ENCODE measurements at places on chromosomes 16 and 17. TPM values are rescaled to one million over a fixed set of nuclear protein-coding genes. Genes with fewer than 3 reads are reported as not detected.

- DNase-seq = no peak
Measured at GRCh38 chr17:16933317-16934132, 38.4 kb downstream of the TNFRSF13B start.

SLC16A5 gene
- total RNA-seq = 5.6 TPM

DNA sequence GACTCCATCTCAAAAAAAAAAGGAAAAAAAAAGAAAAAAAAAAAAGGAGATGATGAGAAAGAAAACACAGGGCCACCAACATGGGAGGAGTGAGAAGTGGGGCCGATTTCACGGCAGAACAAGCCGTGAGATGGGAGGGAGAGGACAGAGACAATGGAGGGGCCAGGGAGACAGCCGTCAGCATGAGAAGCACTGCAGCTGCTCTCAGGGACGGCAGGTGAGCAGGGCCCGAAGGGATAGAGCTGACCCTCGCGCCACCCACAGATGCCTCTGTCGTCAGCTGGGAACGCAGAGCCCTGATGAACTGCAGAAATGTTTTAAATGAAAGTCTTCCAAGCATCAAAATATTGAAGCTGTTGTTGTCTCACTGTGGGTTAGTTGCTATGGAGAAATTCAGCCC, 20.3 kb downstream of the PITPNM3 start:
- DNase-seq = no peak

- DNase-seq = peak; percentile 38
Measured at GRCh38 chr16:68190736-68191510, 45.0 kb downstream of the ESRP2 start.

DNA sequence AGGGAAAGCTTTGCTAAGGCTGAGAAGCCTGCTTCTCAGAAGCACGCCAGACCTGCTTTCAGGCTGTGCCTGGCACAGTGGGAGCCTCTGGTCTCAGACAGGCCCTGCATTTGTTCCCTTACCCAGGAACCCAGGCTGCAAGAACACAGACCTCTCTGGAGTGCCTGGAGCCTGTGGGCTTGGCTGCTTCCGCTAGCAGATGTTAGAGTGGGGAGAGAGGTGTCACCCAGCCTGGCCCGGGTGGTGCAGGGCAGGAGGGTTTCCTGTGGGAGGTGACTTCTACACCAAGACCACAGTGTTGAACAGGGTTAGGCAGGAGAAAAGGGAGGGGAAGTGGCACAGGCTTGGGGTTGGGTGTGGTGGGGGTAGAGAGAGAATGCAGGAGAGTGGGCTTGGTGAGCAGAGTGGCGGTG, 35.8 kb upstream of the ADGRG1 start:
- no peak for DNase-seq

DNA sequence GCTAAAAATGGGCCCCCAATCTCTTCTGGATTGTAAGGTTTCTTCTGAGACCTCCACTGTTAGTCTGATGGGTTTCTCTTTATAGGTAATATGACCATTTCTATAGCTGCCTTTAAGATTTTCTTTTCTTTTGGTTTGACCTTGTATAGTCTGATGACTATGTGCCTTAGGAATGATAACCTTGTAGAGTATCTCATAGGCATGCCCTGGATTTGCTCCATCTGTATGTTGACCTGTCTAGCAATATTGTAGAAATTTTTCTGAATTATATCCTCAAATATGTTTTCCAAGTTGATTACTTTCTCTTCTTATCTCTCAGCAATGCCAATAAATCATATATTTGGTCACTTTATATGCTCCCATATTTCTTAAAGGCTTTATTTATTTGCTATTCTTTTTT, 1403.8 kb upstream of the GOT2 start:
- DNase-seq = no peak

GRCh38 chr16:68481636-68482035, 33.3 kb upstream of the SMPD3 start:
- no peak for DNase-seq

MT1H gene
- total RNA-seq = not detected

DNA sequence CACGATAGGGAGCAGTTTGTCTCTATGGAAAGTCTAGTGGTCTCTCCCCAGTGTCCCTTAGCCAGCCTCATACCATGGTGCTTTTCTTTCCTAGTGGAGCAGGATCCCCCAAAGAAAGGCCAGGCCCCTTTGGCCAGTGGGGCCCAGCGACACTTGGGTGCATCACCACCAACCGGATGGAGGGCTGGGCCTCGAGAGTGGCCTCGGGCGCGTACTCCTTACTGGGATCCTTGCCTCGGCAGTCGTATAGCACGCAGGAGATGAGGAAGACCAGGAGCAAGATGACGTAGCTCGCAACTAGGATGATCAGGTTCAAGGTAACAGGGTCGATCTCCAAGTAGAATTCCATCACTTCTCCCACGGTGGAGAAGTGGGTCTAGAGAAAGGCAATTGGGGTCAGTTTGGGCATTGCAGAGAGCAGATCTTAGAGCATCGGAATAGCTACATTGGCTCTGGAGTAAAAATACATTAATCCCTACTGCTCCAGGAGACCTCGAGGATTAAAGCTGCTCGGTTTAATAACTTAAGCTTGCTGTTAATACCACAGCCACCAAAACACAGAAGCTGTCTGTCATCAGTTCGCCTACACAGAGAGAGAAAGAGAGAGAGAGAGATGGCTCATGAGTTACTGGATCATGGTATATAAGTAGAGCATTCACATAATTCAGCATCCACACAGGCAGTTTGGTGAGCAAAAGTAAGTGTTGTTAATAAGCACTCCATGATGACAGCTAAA, at the start of gene SMIM36:
TSS of gene SMIM36 (minus strand) at position 467 of the 736 bp plus-strand sequence.
- DNase-seq = no peak

GSDMA gene
- total RNA-seq = under 0.01 TPM

- no peak for DNase-seq
Measured at GRCh38 chr17:19382531-19383444, 4.2 kb downstream of the MFAP4 start.

DNA sequence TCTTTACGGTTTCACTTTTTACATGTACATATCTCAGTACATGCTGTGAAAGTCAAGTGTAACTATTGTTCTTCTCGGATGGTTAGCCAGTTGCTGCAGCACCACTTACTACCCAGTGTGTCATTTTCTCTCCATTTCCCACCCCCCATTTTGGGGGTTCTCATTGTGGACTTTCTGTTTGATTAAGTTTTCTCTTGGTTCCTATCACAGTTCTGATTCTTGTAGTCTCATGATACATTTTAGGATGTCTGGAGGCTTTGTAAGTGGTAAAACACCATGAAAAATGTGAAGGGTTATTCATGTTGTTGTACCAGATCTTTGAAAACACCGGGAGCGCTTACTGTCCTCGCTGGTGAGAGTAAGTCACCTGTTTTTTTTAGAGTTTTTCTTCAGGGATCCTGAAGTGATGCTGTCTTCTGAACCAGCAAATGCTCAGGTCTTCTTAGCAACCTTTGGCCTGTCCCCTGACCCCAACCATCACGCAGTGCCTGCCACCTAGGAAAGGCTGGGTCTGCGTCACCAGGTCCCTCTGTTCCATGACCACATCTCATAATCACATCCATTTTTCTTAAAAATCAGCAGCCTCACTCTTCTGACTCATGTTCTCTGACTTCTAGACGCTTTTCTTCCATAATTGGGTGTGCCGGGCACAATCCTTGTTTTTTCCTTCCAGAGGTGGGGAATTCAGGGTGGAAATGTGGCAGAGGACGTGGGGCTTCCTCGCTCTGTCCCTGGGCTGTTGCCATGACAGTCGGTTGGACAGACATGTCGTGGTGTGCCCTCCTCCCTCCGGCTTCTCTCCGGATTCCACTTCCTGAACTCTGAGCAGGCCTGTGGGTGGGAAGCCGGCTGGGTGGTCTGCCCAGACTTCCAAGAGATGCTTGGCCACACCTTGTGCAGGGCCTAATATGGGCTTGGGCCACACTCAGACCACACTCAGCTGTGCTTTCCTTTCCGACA, 102.6 kb downstream of the NTN1 start:
- no peak for DNase-seq

CCL2 gene
- total RNA-seq = 99.3 TPM

GRCh38 chr17:82569621-82570020, 50.1 kb downstream of the FOXK2 start:
- DNase-seq = no peak

CD7 gene
- not detected for total RNA-seq

- DNase-seq = peak; percentile 34
Measured at GRCh38 chr17:75539967-75540729, 14.7 kb downstream of the LLGL2 start.

DNA sequence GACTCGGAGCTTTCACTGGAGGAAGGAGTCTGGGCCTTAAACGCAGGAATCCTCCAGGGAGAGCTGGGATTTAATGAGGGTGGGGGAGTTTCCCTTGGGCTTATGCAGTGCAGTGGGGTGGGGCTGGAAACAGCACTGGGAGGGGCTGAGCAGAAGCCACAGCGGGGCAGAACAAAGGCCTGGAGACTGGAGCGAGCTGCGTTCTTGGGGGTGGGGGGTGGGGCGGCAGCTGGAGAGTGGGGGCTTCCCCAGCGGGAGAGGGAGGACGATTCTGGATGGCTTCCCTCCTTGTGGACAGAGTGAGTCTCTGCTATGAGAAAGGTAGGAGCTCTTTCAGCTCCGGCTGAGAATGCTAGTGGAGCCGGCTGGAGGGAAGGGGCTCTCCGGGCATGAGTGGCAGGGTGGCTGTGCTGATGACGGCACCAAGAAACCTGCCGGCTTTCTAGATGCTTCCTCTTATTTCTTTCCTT, 406.0 kb downstream of the SEC14L1 start:
- DNase-seq = peak; percentile 17

- no peak for DNase-seq
Measured at GRCh38 chr16:57846078-57846697, 43.9 kb upstream of the KIFC3 start.

DNA sequence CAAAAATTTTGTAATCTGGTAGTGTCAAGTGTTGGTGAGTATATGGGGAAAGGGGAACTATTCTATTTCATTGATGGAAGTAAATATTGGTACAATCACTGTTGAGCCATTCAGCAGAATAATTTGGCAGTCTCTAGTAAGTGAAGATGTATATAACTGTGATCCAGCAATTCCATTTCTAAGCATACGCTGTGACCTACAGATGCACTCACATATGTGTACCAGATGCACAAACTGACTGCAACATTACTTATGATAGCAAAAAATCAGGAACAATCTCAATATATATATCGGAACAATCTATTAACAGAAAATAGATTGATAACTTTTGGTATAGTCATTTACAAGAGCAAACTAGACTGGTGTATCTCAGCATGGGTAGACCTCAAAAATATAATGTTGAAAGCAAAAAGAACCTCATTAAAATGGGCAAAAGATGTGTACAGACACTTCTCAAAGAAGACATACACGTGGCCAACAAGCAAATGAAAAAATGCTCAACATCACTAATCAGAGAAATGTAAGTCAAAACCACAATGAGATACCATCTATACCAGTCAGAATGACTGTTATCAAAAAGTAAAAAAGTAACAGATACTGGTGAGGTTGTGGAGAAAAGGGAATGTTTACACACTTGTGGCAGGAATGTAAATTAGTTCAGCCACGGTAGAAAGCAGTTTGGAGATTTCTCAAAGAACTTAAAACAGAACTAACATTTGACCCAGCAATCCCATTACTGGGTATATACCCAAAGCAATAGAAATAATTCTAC, 20.7 kb downstream of the ADAP2 start:
- peak; percentile 72 for DNase-seq

DNA sequence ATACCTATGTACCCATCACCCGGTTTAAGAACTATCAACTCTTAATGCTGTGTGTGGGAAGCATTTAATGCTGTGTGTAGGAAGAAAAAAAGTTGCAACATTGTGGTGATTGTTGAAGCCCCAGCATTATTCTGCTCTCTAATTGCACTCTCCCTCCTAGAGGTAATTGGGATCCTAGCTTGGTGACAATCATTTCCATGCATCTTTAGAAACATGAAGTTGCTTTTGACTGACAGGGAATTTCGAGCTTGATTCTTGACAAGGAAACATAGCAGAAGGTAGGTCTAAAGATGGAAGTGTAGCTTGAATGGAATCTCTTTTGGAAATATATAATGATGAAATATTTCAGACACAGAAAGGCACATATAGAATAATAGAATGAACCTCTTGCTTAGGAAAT, 27.3 kb downstream of the HEXIM2 start:
- no peak for DNase-seq

HSDL1 gene
- 17.4 TPM for total RNA-seq

DNA sequence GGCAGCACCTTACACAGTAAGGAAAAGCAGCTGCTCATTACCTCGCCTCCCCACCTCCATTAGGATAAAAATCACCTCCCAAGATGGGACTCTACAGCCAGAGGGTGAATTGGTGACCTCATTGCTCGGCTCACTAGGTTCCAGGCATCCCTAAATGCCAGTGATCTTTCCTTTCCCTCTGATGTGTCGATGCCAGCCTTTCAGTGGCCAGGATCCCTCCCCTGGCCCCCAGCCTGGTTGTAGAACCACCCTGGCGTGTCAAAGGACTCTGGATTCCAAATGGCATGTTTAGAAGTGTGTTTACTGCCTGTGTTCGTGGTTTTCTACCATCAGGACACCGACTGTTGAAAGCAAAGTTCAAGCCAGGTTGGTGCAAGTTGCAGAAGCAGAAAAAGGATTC, 72.1 kb upstream of the LYRM9 start:
- DNase-seq = no peak
